AG10803 (cell line): ENCODE measurements at places on chromosomes 7 and 10.

DNA sequence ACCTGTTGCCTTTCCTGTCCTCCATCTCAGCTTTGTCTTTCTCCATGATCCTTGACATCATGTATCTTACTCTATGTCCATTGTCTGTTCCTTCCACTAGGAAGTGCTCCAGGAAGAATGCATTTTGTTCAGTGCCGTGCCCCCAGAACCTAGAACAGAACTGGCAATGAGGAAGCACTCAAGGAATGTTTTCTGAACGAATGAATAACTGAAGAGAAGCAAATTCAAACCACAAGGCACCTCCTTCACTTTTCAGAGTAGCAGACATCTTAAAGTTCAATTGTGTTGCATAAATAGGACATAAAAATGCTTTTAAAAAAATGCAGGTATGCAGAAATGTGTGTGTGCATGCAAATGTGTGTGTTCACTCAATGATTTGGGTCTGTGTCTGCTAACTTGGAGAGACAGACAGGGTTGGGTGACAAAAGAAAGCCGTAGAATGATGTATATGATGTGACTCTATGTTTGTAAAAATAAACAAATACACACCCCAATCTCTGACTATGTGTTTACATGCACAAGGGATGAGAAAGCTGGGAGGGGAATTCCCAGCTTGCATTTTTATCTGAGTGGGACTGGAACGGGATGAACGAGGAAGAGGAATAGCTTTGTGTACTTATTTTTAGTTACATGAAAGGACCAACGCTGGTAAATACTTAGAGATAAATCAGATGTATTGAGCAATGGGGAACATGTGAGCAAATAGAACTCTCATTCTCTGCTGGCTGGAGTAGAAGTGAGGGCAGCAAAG, 237.7 kb downstream of the FANK1 start:
- DNase-seq = peak; percentile 89

DNA sequence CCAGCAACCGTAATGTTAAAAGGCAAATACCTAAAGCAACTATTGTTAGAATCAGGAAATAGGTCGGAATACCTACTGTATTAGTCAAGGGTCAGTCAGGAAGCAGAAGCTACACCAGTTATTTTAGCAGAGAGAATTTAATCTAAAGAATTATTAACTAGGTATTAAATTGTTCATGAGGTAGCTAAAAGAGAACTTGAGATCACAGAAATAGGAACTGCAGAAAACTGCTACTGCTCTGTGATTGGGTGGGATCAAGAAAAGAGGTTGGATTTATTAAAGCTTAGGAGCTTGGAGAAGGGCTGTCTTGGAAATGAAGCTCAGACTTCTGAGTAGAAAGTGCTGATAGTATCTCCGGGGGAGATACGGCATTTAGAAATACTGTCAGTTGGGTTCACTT, 20.0 kb upstream of the ZNF438 start:
- DNase-seq = no peak

GRCh38 chr7:107836237-107837144, 33.5 kb upstream of the SLC26A3 start:
- DNase-seq = no peak

GRCh38 chr7:100215895-100216294, 3.9 kb upstream of the PVRIG start:
- DNase-seq = peak; percentile 48

GRCh38 chr10:77139252-77140160, 498.1 kb downstream of the KCNMA1 start:
- DNase-seq = peak; percentile 64

- DNase-seq = no peak
Measured at GRCh38 chr7:105637755-105638154, 56.5 kb upstream of the EFCAB10 start.

DNA sequence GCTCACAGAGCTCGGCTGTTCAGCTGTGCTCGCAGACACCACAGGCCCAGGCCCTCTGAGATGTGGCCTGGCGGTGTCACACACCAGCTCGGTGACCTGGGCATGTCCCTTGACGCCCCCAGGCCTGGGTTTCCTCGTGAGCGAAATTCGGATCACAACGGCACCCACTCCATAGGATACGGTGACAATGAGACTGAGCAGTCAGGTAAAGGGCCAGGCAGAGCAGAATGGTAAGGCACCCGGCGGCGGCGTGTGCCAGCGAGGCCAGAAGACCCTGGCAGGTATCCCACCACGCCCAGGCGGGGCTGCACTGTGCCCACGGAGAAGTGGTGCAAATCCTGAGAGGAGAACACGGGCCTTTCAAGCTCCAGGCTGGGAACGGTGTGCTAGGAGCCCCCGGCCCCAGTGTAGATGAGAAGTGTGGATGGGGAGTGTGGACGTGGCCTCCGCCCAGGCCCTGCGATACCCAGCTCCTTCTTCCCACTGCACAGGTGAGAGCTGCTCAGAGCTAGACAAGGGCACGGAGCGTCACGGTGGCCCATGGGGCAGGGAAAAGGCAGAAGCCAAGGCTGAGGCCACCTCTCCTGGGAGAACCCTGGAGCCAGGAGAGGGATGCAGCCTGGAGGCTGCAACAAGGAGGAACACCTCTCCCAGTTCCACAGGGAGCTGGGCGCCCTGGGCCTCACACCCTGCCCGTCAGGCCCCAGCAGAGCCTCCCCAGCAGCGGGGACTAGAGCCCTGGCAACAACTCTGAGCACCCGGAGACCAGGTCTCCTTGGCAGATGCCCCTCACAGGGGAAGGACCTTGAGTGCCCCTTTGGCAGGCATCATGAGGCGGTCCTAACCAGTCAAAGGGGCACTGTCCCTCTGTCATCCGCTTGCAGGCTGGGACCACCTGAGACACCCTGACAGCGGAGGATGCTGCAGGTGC, 219.1 kb downstream of the MAD1L1 start:
- no peak for DNase-seq

DNA sequence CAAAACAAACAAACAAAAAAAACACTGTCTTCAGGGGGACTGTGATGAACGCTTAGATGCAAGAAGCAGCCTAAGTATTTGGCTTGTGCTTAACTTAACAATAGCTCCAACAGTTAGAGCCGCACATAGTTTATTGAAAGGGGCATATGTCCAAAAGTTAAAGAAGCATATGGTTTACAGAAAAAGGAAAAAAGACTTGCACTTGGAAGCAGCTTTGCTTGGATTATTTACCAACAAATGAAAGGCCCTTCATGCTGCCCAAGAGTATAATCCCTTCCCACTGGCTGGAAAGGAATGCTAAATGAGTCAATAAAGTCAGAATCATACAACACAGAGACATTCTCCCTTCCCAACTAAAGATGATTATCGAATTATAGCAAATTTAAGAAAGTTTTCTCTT, 77.9 kb downstream of the GLI3 start:
- DNase-seq = peak; percentile 69
